ENCODE measurements at places on chromosomes 16 and 17.

- DNase-seq = no peak
- H3K27me3 ChIP-seq = no peaks in the 10 kb centered on the region
- H3K27ac ChIP-seq = no peak overlapping the region
These were observed 68.7 kb downstream of the CEP95 start for GRCh38 chr17:64575431-64575830.

DNA sequence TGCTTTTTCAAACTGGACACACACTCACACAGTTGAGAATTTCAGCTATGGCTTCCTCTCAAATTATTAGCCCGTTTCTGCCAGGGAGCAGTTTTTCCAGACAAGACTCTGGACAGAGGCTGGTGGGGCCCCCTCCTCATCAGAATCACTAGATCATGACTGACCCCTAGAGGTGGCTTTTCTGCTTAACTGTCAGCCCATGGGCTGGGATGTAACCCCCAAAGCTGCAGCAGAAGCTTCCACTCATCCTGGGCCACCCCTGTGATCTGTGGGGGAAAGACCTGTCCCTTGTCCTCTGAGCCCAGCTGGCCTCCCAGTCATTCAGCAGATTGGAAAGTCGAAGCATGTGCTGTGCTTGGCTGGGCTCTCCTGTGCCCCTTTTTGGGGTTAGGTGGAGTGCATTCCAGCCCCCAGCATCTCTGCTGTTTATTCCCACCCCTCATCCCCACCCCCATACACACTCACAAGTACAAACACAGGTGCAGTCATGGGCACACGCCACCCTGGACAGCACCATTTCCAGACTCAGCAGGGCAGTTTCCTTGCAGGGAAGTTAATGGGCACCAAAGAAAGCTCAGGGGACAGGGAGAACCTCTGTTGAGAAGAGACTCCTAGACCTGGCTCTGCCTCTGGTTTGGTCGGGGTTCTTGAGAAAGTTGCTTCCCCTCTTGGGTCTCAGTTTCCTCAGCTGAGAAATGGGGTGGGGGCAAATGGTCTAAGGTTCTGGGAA lies 77.6 kb upstream of the RBL2 start:
- no peaks in the 10 kb centered on the region for H3K27me3 ChIP-seq
- H3K4me1 ChIP-seq = no peaks in the 10 kb centered on the region
- H3K36me3 ChIP-seq = no peaks in the 10 kb centered on the region
- no peak overlapping the region for H3K4me3 ChIP-seq
- H3K27ac ChIP-seq = no peak overlapping the region

DNA sequence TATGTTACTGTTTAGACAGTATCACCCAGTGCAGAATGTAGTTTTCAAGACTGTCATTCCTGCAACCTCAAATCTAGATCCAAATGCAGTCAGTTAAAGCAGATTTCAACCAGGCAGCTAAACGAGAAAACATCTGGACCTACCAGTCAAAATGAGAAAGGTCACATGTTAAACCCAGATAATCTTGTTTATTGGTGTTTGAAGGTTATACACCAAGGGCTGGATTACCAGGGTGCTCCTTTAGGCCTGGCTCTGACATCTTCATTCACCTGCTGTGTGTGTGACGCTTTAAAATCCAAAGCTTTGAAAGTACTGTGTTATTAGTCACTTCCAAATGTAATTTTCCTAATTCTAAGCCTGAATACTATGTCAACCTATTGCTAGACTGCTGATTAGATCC lies 54.9 kb downstream of the IKZF3 start:
- H3K27ac ChIP-seq = no peak overlapping the region
- no peak overlapping the region for H3K4me3 ChIP-seq
- DNase-seq = no peak

DNA sequence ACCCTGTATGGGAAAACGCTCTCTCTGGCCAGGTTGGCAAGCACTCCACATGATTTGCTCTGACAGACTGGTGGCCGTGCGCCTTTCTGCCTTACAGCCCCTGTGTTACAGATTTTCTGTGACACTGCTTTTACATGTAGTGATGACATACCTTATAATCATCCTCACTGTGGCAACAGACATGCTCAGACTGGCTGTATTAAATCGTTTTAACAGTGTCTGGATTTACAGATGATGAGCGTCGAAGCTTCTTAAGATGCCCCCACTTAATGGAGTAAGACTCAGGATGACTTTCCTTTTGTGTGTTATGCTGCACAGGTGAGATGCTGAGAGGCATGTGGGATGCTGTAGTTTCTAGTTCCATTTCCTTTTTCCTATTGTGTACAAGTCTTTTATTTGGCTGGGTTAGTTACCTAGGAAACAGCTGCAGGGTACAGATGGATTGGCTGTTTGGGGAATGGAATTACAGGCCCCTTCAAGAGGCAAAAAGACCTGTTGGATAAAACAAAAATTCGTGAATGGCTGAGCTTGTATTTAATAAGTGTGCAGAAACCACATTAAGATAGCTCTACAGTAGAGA lies 20.9 kb upstream of the VWA3A start:
- H3K27me3 ChIP-seq = no peaks in the 10 kb centered on the region
- H3K4me1 ChIP-seq = peaks cover 16% of the 10 kb centered on the region
- H3K27ac ChIP-seq = no peak overlapping the region
- DNase-seq = no peak
- no peak overlapping the region for H3K4me3 ChIP-seq

- H3K27me3 ChIP-seq = peaks cover 7% of the 10 kb centered on the region
- no peaks in the 10 kb centered on the region for H3K36me3 ChIP-seq
- no peaks in the 10 kb centered on the region for H3K4me1 ChIP-seq
- no peak overlapping the region for H3K27ac ChIP-seq
These were observed 10.7 kb upstream of the ZFPM1 start for GRCh38 chr16:88442383-88442726.

Data from osteoblast (primary cell).